ENCODE measurements at places on chromosomes 12 and 14.

GRCh38 chr12:75476071-75476470 is 4.5 kb upstream of the GLIPR1 start:
- DNase-seq, result no peak

DNA sequence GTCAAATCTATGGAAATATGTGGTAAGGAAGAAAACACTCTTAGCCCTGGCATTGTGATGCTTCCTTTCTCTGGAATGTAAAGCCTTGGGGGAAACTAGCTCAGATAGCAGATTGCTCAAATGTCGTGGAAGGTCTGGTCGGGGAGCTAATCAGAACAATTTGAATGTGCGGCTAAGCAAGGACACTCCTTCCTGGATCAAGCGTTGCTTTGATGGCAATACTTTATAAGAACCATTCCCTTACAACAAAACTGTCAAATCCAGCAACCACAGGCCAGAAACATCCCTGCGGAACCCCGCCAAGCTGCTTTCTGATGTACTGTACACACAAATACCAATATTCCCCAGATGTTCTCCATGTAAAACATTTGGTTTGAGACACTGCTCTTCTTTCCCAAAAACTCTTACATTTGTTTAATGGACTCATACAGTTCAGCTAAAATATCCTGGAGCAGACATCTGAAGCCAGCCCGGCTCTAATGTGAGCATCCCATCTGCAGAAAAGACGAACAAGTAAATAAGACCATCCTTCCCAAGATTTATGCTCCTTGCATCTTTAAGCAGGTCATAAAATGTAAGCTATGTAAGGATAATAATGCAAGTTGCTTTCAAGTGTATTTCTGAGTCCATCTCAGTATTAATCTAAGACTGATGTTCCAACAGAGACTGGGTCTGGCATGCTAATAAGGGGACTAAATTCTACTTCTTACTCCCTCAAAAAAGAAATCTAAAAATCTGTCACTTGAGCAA is 20.2 kb downstream of the NUAK1 start:
- DNase-seq, result no peak

DNA sequence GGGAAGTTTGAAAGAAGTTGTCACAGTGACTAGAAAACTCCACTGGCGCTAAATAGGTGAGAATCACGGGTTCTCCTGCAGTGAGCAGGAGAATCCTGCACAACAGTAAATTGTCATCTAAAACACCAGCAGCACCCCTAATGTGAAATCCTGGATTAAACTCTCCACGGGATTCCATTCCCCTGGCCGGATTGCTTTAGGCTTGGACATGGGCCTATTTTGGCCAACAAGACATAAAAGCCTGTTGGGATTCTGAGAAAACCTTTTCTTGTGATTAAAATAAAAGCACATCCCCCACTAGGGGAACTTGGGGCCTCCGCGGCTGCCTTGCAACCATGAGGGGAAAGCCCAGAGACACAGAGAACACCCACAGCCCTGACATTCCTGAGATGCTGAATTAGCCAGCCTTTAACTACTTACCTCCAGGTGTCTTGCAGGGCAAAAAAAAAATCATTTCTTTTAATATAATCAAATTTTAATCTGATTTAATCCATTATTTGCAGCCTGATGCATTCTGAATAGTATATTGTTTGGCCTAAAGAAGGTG is 21.0 kb upstream of the TSPAN11 start:
- no peak for DNase-seq

DNA sequence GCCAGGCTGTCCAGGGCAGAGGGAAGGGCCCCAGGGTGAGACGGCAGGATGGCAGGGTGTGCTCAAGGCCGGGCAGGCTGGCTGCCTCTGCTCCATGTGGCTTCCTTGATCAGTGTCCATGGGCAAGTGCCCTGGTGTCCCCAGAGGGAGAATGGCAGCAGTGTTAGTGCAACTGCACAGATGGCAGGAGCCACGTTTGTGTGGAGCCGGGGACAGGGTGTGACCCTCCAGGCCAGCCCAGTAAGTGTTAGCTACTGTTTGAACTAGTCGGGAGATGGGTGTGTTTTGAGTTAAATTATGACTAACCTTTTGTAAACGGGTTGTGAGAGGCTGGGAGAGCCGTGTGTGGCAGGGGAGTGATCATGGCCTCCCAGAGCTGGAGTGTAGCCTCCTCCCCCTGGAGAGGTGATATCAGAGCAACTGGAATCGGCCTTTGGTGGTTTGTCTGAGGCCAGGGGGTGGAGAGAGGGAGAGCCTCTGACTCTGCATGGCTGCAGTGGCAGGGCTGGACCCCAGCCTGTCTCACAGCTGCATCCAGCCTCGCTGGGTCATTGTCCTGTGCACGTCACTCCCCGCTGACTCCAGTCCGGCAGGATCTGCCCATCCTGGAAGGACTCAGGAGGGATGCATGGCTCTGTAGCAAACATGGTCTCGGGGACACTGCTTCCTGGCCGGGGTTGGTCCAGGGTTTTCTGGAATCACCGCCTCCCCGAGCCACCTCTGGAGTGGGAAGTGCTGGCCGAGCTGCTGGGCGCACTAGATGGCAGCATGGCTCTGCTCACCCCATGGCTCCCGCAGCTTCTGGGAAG is 27.8 kb downstream of the AACS start:
- no peak for DNase-seq

GRCh38 chr14:88163731-88164255 is 158.9 kb downstream of the GPR65 start:
- DNase-seq, result no peak

- no peak for DNase-seq
Measured at GRCh38 chr12:121114019-121114639, 18.5 kb upstream of the P2RX7 start.

- DNase-seq, result no peak
Measured at GRCh38 chr14:58951143-58951542, 237.3 kb upstream of the DAAM1 start.

DNA sequence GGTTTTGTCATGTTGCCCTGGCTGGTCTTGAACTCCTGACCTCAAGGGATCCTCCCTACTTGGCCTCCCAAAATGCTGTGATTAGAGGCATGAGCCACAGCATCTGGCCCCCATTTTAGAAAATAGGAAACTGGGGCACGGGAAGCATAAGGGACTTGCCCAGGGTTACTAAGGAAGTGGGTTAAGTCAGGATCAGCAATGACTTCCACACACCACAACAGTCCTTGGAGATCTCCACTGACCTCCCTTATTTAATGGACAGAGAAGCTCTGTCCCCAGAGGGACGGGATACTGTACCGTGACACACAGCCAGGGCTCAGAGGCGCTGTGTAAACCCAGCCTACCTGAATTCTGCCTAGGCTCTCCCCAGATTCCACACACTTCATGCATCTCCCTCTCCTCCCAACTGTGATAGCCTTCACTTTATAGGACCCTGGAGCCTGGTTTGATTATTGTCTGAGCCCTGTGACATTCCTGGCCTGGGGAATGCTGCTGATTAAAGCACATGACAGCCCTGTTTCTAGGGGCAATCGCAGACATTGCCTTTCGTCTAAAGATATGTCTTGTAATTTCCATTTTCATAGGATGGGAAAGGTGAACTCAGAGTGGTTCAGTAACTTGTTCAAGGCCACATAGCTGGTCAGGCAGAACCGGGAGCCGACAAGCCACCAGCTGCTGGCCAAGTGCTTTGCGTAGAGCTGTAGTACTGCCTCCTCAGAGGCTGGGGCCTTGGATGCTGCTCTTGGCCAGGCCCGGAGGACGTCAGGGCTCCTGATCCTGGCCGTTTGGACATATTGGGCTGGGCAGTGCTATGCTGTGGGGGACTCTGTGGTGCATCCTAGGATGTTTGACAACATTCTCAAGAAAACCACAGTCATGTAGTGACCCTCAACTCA is 20.8 kb downstream of the SERPINA1 start:
- DNase-seq, result no peak

DNA sequence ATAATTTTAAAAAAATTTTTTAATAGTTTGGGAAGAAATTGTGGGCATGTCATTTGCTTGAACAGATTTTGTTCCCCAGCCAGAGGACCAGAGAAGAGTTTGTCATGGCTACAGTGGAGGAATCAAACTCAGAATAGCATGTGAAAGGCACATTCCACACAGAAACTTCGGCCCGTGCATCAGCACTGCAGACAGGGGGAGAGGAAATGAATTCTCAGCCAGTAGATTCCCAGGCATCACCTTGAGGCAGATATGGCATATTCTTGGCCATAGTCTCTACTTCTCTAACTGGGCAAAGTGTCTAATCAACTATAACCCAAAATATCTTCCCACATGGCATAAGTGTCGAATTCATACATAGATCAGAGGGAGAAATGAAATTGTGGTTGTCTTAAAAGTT is 153.3 kb downstream of the PRKCH start:
- DNase-seq, result no peak

DNA sequence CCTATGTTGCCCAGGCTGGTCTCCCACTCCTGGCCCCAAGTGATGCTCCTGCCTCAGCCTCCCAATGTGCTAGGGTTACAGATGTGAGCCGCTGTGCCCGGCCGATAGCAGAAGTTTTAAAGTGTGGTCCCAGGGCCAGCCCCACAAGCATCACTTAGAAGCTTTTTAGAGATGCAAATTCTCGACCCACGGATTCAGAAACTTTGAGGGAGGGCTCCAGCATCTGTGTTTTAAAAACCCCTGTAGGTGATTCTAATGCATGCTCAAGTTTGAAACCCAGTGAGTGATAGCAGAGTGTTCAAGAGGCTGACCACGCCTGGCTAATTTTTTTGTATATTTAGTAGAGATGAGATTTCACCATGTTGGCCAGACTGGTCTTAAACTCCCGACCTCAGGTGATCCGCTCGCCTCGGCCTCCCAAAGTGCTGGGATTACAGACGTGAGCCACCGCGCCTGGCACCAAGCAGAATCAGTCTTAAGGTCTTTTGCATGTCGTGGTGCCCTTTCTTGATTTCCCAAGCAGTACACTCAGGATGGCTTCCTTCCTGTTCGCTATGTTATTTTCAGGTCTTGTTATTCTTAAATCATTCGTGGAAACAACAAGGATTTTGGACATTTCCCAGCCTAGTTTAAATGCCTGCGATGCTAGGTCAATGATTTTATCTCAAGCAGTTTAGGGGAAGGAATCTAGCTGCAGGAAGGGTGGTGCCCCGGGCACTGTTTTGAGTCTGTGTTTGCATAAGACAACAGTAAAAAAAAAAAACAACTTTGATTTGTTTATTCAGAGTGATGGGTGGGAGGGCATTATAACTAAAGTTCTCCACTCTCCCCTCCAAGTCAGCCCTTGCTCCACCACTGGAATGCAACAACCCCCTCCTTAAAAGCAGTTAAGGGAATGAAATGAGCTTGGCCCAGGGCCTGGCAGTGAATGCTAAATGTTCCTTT is 9.2 kb upstream of the RILPL2 start:
- DNase-seq, result no peak

- DNase-seq, result no peak
Measured at GRCh38 chr12:87952850-87953249, 76.4 kb downstream of the C12orf50 start.

GRCh38 chr12:48969833-48970701 is 1.5 kb downstream of the WNT10B start:
- DNase-seq, result no peak

DNA sequence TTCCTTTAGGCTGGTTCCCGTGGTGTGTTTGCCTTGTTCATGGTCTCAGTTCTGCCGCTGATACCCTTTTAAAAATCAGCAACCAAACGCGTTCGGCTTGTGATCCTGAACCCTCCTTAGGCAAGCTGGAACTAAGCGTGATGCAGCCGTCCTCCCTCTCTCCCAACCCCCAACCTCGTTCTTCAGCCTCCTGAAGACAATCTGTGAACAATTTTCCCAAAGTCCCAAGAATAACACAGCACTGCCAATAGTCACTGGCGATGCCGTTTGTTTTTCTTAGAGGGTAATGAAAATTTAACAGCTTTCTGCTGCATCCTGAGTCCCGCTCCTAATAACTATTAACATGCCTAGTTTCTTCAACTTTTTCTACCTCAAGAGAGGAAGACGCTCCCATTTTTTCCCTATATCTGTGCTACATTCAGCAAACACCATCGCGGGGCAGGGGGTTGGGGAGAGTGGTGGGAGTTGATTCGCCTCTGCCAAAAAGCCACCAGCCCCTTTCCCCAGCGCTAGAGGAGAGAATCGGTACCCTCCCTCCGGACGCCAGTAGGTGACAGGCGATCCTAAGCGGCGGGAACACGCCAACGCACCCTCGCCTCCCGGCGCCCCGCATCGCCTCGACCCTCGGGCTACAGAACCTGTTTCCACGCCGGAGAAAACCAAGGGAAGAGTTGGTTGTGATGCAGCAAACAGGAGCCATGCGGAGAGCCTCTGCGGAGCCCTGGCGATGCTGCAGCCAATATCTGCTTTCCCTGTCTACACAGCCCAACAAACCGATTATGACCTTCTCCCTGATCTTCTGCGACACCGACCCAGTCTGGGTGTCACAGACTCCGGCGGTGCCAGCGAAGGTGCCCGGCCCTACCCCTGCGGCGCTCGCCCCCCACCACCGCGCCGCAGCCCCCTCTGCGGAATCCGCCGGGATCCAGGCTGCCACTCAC is 752 bp downstream of the PRICKLE1 start:
- DNase-seq, result no peak

GRCh38 chr12:25994901-25995625 is 36.6 kb downstream of the RASSF8 start:
- no peak for DNase-seq

GRCh38 chr12:74980510-74980909 is 229.1 kb downstream of the KCNC2 start:
- no peak for DNase-seq

- DNase-seq, result no peak
Measured at GRCh38 chr14:66359500-66359899, 126.7 kb upstream of the CCDC196 start.

DNA sequence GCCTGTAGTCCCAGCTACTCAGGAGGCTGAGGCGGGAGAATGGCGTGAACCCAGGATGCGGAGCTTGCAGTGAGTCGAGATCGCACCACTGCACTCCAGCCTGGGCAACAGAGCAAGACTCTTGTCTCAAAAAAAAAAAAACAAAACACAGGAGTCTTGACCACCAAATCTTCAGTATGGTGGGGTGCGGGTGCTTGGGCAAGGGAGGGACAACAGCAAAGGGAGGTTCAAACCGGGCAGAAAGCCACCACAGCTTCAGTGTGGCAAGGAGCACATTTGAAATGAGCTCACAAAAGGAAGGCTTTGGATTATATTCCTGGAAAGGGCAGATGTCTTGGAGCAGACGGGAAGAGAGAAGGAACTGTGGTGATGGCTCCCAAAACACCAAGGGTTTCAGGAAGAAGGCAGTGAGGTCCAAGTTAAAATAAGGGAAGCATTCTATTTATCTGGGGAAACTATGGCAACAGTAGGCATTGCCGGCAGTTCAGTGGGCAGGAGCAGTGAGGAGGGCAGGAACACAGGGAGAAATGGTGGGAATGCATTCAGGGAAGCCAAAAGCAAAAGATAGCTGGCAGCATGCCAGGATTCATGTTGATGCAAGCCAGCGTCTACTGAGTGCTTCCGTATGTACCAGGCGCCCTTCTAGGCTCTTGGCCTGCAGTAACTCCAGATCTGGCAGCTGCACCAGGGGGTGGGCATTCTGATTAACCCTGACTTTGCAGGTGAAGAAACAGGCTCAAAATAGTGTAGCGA is 51.0 kb upstream of the SRSF5 start:
- DNase-seq, result no peak
